ENCODE measurements at places on chromosomes 4 and X.
A peak's percentile ranks its signal among the peaks of the same experiment; 100 is the strongest.

DNA sequence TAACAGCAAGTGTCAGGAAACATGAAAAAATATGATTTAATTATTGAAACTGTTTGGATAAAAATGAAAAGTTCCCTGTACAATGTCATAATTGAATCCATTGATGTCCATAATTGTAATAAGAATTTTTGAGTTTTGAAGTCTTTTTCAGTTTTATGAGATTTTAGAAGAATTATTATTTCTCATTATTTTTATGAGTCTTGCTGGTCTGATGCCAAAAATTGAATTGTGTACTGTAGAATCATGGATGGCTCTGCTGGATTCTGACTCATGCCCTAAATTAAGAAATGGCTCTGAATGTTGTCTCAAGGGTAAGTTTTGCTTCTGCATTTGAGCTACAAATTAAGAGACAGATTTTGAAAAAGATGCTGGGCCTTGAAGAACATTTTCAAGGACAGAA is 132.8 kb upstream of the MAP9 start:
- no peaks in the 10 kb centered on the region for H3K4me1 ChIP-seq
- DNase-seq, result no peak
- no peak overlapping the region for H3K27ac ChIP-seq
- H3K27me3 ChIP-seq, result no peaks in the 10 kb centered on the region
- no peaks in the 10 kb centered on the region for H3K36me3 ChIP-seq
- no peak overlapping the region for H3K4me3 ChIP-seq

GRCh38 chr4:25914670-25915352 is 791 bp downstream of the SMIM20 start:
- no peak for DNase-seq
- H3K27me3 ChIP-seq, result no peaks in the 10 kb centered on the region
- peak overlapping the region; percentile 89 for H3K27ac ChIP-seq
- H3K4me3 ChIP-seq, result peak overlapping the region; percentile 59
- no peaks in the 10 kb centered on the region for H3K36me3 ChIP-seq

DNA sequence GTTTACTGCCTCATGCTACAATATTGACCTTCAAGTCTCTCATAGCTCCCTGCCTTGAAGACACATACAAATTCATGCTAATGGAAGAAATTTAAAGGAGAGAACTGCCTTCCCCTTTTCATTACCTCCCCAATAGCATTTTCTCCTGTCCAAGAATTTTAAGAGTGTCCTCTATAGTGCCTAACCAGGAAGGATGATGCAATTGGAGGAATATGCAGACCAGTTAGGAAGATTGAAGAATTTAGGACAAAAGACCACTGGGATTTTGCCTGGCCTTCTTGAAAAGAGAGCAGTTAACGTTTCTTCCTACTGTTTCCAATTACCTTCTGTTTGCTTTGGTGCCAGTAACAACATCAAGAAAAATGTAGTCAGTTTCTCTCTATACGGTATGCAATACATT is 443.9 kb downstream of the INPP4B start:
- peak overlapping the region; percentile 41 for H3K4me3 ChIP-seq
- H3K27ac ChIP-seq, result no peak overlapping the region
- no peaks in the 10 kb centered on the region for H3K36me3 ChIP-seq

DNA sequence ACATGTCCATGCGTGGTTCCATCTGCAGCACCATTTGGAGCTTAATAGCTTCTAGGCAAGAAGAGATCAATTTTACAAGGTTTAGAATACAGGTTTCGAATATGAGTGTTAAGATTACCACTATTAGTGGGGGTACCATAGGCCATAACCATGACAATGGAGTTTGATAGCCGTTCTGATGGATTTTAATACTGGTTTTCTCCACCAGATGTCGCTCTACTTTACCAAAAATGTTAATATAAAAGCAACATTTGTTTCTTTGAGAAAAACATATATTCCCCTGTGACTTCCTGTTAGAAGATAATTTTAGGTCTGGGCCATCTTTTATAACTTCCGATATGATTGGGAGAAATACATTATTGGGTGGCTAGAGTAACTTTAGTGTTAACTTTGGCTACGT is 499.7 kb upstream of the POU3F4 start:
- no peaks in the 10 kb centered on the region for H3K4me1 ChIP-seq
- H3K27me3 ChIP-seq, result peaks cover 5% of the 10 kb centered on the region
- no peak overlapping the region for H3K27ac ChIP-seq
- no peaks in the 10 kb centered on the region for H3K36me3 ChIP-seq

DNA sequence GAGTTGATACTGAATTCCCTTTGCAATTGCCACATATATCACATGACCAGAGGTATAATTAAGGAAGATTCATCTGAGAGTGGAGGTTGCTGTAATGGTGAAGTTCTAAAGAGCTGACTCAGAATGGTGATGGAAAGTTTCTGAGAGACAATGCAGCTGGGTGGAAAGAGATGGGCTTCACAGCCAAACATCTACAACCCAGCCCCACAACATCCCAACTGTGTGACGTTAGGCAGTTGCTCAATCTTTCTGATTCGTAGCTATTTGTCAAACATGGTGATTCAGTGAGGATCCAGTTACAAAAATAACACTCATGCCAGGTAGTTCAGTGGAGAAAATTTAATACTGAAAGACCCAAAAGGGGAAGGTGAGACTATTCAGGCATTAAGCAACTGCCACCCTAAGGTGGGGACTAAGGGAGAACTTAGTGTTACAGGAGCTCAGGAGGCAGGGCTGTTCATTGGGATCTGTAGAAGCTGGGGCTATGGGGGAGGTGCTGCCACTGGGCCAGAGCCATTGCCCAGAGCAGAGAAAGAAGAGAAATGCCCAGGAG is 6.9 kb upstream of the AFF1 start:
- H3K27ac ChIP-seq, result no peak overlapping the region
- H3K36me3 ChIP-seq, result no peaks in the 10 kb centered on the region
- no peaks in the 10 kb centered on the region for H3K4me1 ChIP-seq

- H3K27me3 ChIP-seq, result no peaks in the 10 kb centered on the region
- DNase-seq, result no peak
- H3K36me3 ChIP-seq, result no peaks in the 10 kb centered on the region
- no peaks in the 10 kb centered on the region for H3K4me1 ChIP-seq
- H3K4me3 ChIP-seq, result no peak overlapping the region
- H3K27ac ChIP-seq, result no peak overlapping the region
These were observed 99.9 kb upstream of the RAPGEF2 start for GRCh38 chr4:159002950-159003349.

- no peak overlapping the region for H3K27ac ChIP-seq
- no peaks in the 10 kb centered on the region for H3K4me1 ChIP-seq
- no peak overlapping the region for H3K4me3 ChIP-seq
- H3K27me3 ChIP-seq, result no peaks in the 10 kb centered on the region
These were observed 19.1 kb upstream of the LAP3 start for GRCh38 chr4:17557880-17558279.

DNA sequence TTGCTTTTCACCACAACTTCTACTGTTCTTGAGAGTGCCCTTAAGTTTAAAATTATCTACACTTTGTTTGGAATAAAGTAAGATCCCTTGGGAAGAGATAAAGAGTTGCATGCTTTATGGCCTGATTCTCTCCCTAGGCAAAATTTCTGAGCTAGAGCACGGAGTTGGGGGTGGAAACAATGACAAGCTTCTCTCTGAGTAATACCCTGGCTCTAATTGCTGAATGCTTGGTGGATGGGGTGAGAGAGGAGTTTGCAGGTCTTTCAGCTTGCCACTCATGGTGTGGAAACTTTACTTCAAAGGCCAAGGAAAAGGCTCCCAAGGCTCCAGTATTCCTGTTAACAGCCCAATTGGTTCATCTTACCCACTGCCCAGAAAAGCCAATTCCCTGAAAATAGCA is 26.1 kb upstream of the PRDM8 start:
- H3K27me3 ChIP-seq, result no peaks in the 10 kb centered on the region
- H3K36me3 ChIP-seq, result no peaks in the 10 kb centered on the region
- H3K27ac ChIP-seq, result no peak overlapping the region
- no peaks in the 10 kb centered on the region for H3K4me1 ChIP-seq
- DNase-seq, result no peak
- no peak overlapping the region for H3K4me3 ChIP-seq

GRCh38 chr4:180448306-180448705 is 1794.9 kb upstream of the TENM3 start:
- H3K27ac ChIP-seq, result no peak overlapping the region
- no peak overlapping the region for H3K4me3 ChIP-seq
- no peaks in the 10 kb centered on the region for H3K4me1 ChIP-seq
- no peaks in the 10 kb centered on the region for H3K27me3 ChIP-seq

GRCh38 chrX:55167124-55167803 is 52.9 kb upstream of the PAGE5 start:
- H3K4me1 ChIP-seq, result no peaks in the 10 kb centered on the region
- H3K36me3 ChIP-seq, result no peaks in the 10 kb centered on the region
- DNase-seq, result no peak
- H3K27me3 ChIP-seq, result peaks cover 5% of the 10 kb centered on the region
- H3K27ac ChIP-seq, result no peak overlapping the region
- H3K4me3 ChIP-seq, result no peak overlapping the region

GRCh38 chr4:89657931-89658700 is 178.8 kb downstream of the SNCA start:
- no peaks in the 10 kb centered on the region for H3K36me3 ChIP-seq
- H3K27me3 ChIP-seq, result peaks cover 5% of the 10 kb centered on the region
- H3K4me1 ChIP-seq, result no peaks in the 10 kb centered on the region
- no peak overlapping the region for H3K27ac ChIP-seq
- no peak for DNase-seq

DNA sequence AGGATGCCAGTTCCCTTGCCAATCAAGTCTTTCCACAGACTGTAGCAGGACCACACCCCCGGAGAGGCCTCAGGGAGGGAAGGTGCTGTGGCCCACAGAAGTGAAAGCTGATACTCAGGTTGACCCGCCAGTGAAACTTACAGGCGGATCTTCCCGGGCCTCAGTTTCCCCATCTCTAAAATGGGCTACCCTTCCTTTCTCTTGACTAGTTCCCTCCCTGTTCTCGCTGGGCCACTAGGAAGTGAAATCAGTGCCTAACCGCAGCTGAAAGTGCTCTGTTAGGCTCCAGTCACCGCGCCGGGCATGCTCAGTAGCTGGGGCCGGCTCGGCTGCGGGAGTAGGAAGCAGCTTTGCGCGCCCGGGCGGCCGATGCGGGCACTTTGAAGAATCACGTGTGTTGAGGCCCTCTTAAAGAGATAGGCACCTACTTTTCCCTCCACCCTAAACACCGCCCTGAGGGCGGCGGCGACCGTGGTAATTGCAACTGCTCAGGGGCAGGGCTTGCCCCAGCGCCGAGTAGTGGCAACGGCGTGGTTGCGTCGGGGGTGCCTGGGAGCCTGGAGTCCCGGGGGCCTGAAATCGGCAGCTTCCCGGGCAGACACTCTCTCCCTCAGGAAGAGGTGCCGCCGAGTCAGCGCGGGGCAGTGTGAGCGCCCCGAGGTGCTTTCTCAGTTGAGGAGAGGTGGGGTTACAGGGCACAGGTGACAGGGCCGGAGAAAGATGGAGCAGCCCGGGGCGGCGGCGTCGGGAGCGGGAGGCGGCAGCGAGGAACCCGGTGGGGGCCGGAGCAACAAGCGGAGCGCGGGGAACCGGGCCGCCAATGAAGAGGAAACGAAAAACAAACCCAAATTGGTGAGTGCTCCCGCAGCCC is at the start of gene DIAPH2:
Gene DIAPH2, plus strand, starts transcription at position 504 of the 871 bp plus-strand sequence.
- no peaks in the 10 kb centered on the region for H3K36me3 ChIP-seq
- peak; percentile 81 for DNase-seq
- H3K4me3 ChIP-seq, result peak within 1 kb of the TSS; percentile 18
- H3K27ac ChIP-seq, result peak within 1 kb of the TSS; percentile 66

GRCh38 chrX:30414144-30414543 is 105.0 kb upstream of the NR0B1 start:
- no peak overlapping the region for H3K27ac ChIP-seq
- DNase-seq, result no peak
- H3K4me3 ChIP-seq, result no peak overlapping the region
- no peaks in the 10 kb centered on the region for H3K4me1 ChIP-seq
- H3K27me3 ChIP-seq, result peaks cover 8% of the 10 kb centered on the region
